ENCODE measurements at places on chromosomes 2 and 18.

DNA sequence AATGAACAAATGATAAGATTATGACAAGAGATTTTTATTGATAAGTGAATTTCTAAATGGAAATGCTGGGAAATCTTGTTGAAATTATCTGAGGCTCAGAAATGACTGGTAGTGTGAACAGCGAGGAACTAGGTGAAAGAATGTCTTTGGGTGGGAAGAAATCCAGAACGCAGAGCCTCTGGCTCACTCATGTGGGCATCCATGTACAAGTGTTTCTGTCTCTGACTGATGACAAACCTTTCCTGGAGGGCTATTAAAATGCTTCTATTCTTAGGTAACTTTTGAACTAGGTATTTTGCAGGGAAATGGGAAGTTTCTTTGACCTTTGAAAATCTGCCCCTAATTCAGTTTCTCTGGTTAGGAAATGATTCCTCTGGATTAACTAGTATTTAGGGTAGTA is 598.6 kb downstream of the SLC4A3 start:
- no peak for DNase-seq

DNA sequence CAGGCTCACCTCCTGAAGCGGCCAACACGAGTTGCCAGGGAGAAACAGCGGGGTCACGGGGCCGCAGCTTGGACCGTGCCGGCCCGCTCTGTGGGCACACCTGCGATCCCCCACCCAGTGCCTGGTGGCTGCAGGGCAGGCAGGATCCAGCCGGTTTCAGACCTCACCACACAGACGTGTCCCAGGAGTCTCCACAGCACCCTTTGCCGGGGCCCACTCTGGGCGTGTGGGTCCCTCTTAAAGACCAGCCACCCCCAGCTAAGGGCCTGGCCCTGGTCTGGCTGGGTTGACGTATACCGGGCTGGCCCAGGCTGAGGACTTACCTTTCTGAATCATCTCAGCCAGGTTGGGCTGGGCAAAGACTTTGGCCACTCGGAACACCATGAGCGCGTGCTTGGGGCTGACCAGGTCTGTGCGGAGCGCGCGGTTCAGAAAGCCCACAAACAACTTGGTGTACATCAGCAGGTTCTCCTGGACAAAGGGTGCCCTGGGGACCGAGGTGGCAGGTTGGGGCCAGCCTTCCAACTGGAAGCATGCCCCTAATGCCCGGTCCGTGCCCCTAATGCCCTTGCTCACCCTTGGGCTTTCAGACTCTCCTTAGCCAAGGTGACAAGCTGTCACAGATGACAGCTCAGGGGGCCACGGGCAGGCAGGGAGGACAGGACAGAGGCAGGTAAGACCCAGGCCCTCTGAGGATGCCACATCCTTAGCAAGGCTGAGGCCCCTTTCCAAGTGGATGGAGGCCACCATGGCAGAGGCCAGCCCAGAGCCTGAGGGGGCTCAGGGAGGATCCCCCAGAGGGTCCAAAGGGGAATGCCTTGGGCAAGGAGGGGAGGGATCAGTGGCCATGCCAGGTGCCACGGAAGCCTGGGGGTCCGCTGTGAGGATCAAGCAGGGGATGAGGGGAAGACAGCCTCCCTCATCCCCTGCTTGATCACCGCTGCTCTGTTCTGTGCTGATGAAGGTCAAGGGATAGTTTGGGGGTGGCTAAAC is 10.2 kb upstream of the CCDC74B start:
- DNase-seq: no peak

- DNase-seq: no peak
Observed at GRCh38 chr2:222912117-222912516, 51.3 kb downstream of the ACSL3 start.

- DNase-seq: no peak
Observed at GRCh38 chr2:216172493-216172892, 63.3 kb downstream of the XRCC5 start.

- no peak for DNase-seq
Observed at GRCh38 chr2:235305678-235306077, 188.2 kb upstream of the AGAP1 start.

DNA sequence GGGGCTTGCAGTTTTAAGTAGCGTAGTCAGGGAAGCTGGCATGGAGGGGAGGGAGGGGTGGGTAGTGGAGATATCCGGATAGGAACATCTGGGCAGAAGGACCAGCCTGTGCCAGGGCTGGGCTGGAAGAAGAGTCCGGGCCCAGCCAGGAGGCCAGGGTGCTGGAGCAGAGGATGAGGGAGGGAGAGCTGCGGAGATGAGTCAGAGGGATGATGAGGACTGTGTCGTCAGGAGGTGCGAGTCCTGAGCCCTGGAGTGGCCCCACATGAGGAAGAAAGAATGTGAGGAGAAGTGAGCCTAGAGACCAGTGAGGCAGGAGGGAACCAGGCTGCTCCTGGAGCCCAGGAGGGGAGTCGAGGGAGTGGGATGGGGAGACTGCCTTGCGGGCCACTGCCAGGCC is 82.4 kb downstream of the CTIF start:
- DNase-seq: no peak

- no peak for DNase-seq
Observed at GRCh38 chr2:85611217-85611704, 605 bp downstream of the C2orf68 start.
